Ecto neural progenitor cell (in vitro differentiated cells): ENCODE measurements at places on chromosomes 16 and 17.
A peak's percentile ranks its signal among the peaks of the same experiment; 100 is the strongest.

- no peak for DNase-seq
Measured at GRCh38 chr17:72613806-72614292, 478.6 kb downstream of the SLC39A11 start.

- no peak for DNase-seq
Measured at GRCh38 chr16:29986231-29986630, 9.2 kb downstream of the HIRIP3 start.

DNA sequence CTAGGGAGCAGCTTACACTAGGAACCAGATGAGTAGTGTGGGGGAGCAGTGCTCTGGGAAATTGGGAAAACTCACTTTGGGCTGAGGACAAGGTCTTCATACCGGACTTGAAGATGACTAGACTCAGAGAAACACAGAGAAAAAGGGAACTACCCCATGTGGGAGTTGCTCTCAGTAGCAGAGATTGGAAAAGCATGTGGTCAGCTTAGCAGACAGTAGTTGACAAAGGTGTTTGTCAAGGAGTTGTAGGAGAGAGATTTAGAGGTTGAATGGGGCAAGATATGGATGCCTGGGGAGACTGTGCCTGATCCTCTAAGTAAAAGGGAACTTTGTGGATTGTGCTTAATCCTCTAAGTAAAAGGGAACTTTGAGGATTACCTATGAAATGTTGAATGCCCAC is 194.5 kb upstream of the COX10 start:
- no peak for DNase-seq

- DNase-seq: no peak
Measured at GRCh38 chr16:17944345-17944744, 392.2 kb downstream of the NPIPA8 start.

DNA sequence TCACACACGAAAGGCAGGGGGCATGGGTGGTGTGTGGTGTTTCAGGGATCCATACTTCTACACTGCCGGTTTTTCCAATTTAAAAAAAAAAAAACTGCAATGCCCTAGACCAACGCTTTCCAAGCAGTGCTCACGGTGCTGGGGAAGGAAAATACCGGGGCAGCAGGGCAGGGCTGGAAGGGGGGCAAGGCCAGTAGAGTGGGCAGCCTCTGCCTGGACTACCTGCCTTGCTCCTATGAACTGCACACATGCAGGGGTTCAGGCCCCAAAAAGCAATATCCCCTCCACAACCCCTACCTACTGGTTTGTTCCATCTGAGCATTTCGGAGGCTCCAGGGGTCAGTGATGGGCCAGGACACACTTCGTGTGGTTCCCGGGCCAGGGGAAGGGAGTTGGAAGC is 29.4 kb downstream of the RPH3AL start:
- DNase-seq: no peak

- DNase-seq: no peak
Measured at GRCh38 chr16:31860508-31860907, 13.1 kb upstream of the ZNF267 start.

DNA sequence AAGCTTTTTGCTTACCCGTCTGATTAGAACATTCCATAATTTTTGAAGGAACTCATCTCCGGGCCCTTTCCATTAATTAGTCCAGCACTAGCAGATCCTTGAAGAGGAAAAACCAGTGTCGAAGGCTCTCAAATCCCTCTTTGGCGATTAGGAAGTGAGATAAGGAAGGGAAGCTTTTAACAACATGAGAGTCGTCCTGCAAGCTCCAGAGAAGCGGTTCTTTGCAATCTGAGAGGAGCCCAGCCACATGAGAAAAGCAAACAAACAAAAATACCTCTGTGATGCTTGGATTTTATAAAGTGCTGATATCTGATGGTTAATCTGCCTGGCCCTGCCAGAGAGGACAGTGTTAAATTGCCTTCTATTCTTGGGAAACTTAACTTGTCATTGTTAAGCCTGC is 339.8 kb upstream of the SALL1 start:
- no peak for DNase-seq

GRCh38 chr16:2085669-2086068 is 37.9 kb downstream of the TSC2 start:
- no peak for DNase-seq

GRCh38 chr16:89522287-89522686 is 14.1 kb downstream of the SPG7 start:
- DNase-seq: no peak

GRCh38 chr17:75634754-75635609 is 1.7 kb downstream of the SMIM5 start:
- DNase-seq: no peak

DNA sequence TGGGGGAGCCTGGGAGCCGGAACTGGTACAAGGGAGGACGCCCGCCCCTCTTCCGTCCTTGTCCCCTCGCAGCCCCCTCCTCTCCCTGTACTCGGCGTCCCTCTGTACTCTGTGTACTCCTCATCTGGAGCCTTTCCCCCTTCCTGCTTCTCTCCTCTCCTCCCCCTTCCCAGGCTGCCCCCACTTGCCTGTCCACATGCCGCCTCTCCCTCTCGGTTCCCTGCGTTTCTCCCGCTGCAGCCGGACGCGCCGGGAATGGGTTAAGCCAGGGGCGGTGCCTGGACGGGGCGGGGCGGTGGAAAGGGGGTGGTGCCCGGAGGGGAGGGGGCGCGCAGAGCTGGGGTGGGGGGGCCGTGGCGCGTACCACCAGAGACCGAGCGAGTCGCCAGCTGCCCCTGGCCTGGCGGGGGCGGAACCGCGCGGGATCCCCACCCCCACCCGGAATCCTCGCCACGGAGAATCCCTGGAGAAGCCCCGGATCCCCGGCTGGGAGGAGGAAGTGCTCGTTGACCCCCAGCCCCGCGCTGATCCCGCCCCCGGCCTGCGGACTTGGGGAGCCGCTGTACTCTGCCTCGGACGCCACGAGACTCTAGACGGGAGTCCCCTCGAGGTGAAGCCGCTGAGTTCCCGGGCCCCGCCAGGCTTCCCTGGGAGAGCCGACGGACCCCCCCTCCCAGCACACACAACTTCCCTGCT is 22.6 kb downstream of the GJD3 start:
- DNase-seq: peak; percentile 91

DNA sequence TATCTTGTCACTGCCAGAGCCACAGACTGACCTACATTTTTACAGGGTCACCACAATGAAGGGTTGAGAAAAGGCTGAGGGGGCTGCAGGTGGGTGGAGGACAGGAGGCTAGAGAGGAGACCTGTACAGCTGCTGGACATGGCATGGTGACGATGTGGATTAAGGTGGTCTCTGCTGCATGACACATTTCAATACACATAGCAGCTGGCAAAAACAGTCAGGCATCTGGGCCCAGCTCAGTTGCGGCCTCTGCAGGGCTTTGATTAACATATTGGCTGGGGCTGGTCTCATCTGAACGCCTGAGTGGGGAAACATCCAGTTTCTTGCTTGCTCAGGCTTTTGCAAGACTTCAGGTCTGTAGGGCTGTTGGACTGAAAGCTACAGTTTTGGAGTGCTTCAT is 265.4 kb upstream of the FOXF1 start:
- no peak for DNase-seq

- no peak for DNase-seq
Measured at GRCh38 chr16:46787909-46788308, 39.8 kb upstream of the MYLK3 start.

DNA sequence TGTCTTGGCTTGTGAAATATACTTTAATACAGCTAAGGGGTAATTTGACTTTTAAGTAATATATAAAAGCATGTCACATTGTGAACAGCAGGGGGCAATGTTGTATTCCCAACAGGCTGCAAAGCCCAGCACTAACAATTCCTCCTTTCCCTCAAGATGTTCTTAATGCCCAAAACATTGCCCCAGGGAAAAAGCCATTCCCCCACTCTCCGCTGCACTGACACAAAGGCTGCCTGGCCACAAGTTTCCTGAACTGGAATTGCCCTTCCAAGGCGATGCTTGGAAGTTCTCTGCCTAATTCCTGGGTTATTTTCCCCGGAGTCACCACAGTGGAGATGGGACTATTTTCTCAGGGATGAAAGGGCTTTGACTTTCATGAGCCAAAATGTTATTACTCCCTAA is 27.2 kb downstream of the CLEC16A start:
- DNase-seq: peak; percentile 74

DNA sequence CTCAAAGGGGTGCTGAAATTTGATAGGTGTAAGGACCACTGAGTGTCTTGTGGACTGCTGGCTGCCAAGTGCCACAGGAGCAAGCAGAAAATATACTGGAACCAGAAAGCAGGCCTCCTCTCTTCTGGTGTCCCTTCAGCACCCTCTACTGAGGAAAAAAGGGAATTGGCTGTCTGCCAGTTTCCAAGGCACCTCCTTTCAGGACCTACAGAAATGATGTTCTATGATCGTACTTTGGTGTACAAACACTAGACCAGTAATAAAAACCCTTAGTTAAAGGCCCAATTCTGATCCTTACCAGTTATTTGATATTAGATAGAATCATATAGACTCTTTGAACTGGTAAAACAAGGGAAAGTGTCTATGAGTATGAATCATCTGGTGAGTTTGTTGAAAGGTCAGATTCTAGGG is 35.8 kb upstream of the BCAS3 start:
- peak; percentile 59 for DNase-seq

GRCh38 chr17:6254036-6254435 is 180.9 kb downstream of the AIPL1 start:
- DNase-seq: no peak

DNA sequence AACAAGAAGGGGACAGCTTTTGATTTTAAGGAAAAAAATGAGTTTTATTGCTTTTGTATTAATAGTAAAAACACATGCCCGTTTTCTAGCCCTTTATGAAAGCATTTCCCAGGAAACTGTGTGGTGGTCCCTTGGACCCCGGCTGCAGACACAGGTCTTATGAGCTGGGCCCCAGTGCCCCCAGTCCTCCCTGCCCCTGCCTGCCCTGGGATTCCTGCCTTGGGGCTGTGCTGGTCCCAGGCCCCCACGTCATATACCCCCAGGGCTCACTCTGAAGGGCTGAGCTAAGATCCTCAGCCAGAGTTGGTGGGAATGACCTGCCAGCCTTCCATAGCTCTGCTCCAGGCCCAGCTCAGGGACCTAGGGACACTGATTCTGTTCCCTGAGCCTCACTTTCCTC is 30.8 kb downstream of the GINS2 start:
- no peak for DNase-seq

- no peak for DNase-seq
Measured at GRCh38 chr16:46549477-46549876, 71.7 kb downstream of the SHCBP1 start.

DNA sequence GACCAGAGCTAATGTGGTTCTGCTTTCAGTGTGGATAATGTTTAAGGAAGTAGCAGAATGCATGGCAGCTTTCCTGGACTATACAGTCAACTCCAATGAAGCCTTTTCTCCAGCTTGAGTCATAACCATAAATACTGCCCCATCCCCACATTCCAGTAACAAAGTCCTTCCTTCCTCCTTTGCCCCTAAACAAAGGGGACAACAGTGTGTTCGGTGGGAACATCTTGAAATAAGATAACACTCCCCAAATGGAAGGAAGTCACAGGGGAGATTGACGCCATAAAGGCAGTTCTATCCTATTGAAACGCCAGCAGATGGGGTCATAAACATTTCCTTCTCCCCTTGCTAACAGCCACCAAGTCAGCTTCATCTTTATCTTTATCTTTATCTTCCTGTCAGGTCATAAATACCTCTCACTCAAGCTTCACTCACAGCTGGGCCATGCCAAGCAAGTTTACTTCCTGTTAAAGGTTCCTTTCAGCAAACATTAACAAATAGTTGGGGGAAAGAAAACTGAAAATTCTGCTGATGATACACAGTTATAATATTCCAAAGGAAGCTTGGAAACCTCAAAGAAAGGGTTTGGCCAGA is 136.7 kb downstream of the SNX11 start:
- DNase-seq: no peak

- DNase-seq: no peak
Measured at GRCh38 chr17:2192367-2193057, 111.1 kb downstream of the SMG6 start.

DNA sequence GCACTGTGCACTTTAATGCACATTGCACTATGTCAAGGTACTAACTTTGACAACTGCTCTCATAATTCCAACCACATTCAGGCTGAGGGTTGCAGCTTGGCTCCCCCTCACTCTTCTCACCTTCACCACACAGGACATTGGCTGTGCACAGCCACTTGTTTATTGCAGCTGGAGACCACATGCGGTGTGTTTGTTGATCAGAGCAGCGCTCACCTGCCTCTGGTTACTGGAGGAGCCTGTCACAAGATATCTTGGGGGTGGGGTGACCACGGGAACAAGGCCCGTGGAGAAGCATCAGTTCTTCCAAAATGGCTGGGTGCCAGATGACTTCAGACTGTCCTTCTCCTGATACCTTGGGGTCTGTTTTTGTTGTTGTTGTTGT is 10.6 kb upstream of the CCL5 start:
- DNase-seq: no peak

DNA sequence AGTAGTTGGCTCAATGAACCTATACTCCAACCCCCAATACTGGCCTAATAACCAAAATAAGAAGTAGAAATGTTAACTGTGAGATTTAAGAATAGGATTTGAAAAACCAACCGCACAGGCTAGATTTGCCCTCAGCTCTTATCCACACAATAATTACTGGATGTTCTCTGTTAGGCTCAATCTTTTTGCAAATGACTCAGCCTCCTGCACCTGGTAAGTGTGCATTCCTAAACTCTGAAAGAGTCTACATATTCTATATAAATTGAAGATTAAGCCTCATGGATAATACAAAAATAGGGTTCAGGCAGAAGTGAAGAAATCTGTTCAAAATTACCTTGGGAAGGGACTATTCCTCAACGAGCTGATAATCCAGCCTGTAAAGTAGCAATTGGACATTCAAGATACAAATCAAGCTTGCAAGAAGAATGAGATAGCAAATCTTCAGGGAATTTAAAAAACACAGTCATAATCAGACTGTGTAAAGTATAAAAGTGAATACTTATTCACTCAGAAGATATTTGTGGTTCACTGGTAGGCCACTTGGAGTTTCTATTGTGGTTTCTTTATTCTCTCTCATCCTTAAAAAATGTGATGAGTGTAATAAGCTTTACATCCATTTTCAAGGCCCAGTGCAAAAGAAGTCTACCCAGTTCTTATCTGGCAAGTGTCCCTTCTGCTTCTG is 931.9 kb upstream of the SOX9 start:
- DNase-seq: no peak

DNA sequence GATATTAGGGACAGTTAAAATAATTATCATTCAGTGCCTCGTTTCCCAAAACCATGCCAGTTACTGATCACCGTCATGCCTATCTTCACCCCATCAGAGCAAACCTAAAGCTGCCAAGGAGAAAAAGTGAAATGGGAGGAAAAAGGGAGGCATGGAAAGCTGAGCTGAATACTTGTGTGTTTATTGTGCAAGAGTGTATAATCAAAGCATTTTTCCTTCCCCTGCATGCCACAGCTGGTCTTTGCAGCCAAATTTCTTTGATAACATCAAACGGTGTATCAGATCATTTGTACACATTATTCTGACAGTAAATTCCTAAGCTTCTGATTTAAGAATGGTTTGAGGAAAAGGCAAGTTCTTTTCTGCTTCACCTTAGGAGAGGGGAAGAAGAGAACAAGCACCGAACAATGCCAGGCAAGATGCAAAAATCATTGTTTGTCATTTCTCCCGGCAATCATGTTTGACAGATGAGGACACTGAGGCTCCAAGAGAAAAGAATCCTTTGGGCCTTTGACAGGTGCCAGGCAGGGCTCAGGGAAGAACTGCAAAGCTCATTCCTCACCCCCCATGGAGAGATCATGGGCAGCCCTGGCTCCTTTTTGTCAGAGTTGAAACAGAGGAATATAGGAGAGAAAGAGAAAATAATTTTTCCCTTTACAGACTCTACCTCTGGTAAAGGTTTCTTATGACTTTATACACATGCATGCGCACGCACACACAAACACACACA is 51.4 kb upstream of the ARHGAP44 start:
- DNase-seq: peak; percentile 23

GRCh38 chr16:56462064-56462796 is 10.9 kb downstream of the OGFOD1 start:
- DNase-seq: no peak

- DNase-seq: no peak
Measured at GRCh38 chr17:54029986-54030385, 207.3 kb downstream of the KIF2B start.
